ENCODE measurements at places on chromosomes 11 and 22.

- no peak for DNase-seq
These were observed 122.4 kb upstream of the OR9Q1 start for GRCh38 chr11:57901278-57901677.

DNA sequence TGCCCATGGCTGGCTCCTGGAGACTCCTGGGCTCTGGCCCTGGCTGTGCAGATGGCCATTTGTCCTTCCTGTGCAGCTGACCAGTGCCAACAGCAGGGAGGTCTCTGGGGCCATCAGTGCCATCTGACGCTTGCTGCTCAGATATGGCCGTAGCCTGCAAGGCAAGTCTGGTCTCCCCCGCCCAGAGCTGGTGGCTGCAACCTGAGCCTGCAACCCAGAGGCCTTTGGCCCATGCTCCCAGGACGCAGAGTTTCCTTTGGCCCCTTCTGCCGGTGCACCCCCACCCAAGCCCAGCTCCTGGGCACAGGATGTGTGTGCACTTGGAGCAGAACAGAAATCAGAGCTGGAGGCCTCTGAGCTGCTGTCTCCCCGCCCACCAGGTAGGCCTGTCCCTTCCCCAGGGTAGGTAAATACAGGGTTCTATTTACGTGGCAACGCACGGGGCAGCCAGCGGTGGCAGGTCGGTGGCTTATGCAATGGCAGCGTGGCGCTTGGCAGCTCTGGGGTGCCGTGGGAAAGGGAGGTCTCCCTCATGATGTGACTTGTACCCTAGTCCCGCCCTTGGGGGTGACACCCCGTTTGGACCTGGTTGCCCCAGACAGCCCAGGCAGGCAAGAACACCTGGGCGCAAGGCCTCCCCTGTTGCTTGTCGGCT lies 21.0 kb upstream of the MYEOV start:
- DNase-seq: no peak

- DNase-seq: no peak
These were observed 36.5 kb downstream of the TOM1 start for GRCh38 chr22:35335936-35336781.

DNA sequence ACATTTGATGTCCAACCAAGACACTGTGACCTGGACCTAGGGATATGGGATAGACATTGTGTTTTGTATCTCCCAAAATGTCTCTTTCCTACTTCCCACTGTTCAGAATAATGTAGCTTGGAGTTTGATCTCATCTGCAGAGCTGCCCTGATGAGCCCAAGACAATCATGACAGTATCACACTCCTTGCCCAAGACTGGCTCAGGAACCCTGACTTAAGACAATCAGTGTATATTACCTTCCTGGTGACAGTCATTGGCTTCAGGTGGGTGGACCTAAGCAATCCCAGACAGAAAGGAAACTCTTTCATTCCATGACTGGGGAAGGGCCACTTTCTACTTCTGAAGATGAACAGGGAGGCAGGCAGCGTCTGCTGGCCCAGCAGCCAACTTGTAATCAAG lies 14.3 kb upstream of the RTN4RL2 start:
- no peak for DNase-seq

DNA sequence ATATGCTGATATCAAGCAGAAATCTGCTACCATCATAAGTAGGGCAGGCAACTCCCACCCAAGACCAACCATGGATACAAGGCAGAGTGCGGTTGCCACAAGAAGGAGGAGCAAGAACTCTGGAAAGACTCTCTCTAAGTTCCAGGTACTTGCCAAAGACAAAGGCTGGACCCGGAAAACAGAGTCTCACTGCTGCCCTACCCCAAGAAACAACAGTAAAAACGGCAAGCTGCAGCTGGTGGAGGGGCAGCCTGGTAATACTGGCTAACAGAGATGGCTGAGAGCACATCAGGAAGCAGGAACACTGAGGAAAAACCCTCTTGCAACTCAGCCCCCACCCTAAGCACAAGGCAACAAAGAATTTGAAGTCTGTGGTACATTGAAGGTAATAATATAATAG lies 27.7 kb upstream of the NXPE2 start:
- no peak for DNase-seq

GRCh38 chr11:87779276-87780067 lies 395.8 kb downstream of the RAB38 start:
- no peak for DNase-seq

DNA sequence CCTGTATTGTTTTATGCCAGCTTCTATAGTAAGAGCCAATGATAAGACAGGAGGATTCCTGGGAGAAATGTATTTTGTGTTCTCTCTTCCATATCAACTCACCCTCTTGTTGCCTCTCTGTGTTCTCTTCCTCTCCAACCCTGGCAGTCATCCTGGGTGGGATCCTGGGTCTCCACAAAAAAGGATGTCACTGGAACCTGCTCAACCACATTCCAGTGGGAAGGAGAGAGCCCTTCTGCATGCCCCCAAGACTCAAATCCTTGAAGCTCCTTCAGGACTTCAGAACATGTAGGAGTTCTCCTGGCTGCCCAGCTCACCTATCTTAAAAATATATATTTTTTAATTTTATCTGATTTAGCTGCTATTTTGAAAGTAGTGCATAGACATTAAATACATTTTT lies 26.1 kb downstream of the APOL6 start:
- no peak for DNase-seq

GRCh38 chr11:82969811-82970210 lies 68.3 kb downstream of the DDIAS start:
- DNase-seq: no peak

- no peak for DNase-seq
These were observed 15.4 kb downstream of the OR52K2 start for GRCh38 chr11:4464216-4465159.

DNA sequence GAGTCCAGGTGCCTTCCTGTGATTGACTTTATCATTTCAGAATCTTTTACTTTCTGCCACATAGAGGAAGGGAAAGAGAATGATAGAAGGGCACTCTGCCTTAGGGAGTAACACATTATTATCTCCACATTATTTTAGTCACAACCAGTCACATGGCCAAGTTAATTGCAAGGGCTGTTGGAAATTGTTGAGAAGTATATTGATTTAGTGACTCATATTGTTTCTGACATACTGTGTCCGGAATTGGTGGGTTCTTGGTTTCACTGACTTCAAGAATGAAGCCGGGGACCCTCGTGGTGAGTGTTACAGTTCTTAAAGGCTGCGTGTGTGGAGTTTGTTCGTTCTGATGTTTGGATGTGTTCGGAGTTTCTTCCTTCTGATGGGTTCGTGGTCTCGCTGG lies 8.7 kb downstream of the OR51B4 start:
- DNase-seq: no peak

- DNase-seq: no peak
These were observed 196.0 kb downstream of the TENM4 start for GRCh38 chr11:79244798-79245197.

- DNase-seq: no peak
These were observed 747.0 kb upstream of the LUZP2 start for GRCh38 chr11:23749762-23750430.

- DNase-seq: no peak
These were observed 39.0 kb downstream of the MAML2 start for GRCh38 chr11:96303980-96304379.

GRCh38 chr11:35742707-35743454 lies 80.3 kb downstream of the TRIM44 start:
- no peak for DNase-seq

DNA sequence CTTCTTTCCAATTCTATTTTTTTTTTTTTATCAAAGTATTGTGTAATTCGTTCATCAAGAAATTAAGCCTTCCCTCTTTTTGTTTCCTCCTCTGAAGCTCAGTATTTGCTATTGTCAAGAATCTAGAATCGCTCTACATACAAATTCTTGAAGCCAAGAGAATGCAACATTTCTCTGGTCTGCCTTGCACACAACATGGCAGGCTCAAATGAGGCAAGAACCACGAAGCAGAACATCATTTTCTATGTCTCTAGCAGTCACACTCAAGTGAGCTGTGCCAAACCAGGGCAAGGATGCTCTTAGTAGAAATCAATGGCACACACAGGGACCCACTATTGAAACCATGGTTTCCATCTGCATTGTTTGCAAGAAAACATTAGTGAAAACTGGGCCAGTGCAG lies 46.7 kb upstream of the SLC1A2 start:
- DNase-seq: no peak

DNA sequence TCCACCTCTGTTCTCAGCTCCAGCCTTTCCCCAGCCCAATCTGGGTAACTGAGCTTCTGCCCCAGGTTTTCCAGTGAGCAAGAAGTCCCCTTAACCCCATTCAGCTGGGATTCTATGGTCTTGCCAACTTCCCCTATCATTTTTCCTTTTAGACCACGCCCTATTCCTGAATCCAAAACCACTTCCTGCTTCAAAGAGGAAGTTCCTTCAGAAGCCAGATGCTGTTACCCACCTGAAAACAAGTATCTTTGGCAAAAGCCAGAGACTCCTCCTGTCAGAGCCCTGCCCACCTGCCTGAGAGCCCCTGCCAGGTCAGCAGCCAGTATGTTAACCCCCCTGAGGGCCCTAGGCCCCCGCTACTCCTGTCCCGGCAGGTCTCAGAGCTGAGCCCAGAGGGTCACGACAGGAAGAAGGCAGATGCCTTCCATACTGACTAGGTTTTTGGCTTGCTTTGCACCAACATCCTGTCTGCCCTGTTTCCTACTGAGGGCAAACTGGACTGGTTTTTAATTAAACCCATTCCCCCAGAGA lies 20.3 kb upstream of the MICAL2 start:
- no peak for DNase-seq

DNA sequence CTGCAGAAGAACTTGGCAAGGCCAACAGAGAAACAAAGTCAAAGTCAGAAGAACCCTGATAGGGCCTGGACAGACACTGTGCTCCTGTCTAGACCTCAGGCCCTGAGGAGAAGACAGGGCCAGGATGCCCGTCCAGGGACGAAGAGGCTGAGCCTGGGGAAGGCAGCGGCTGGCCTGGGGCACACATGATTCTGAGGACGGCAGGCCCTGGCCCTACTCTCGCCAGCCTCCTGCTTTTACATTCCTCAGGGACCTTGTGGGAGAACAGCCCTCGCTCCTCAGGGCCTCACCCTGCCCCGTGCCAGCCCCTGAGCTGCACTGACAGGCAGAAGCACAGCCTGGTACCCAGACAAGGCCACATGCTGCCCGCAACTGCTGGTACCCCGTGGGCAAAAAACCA lies 43.6 kb upstream of the TTLL12 start:
- no peak for DNase-seq

- no peak for DNase-seq
These were observed 1487.5 kb downstream of the LRRC4C start for GRCh38 chr11:39971938-39972337.

- no peak for DNase-seq
These were observed 40.2 kb downstream of the RRM1 start for GRCh38 chr11:4134806-4135205.

- DNase-seq: no peak
These were observed 461.2 kb downstream of the BRD1 start for GRCh38 chr22:49366437-49366836.

DNA sequence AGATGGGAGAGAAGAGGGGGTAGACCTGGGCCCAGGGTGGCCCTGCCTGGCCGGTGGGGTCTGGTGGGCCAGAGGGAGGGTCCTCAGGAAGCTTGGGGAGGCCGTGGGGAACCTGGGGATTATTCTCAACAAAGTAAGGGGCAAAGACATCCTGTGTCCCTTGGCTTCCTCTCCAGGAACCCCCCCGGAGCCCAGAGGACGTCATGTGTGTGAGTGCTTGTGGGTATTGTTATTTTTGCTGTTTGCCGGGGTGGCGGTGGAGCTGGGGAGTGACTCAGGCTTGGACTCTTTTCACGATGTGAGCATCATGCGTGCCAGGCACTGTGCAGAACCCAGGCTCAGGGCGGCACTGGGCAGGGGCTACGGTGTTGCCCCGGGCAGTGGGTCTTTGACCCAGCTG lies 982 bp upstream of the SHANK3 start:
- no peak for DNase-seq

GRCh38 chr22:43957871-43958270 lies 2.6 kb downstream of the SAMM50 start:
- no peak for DNase-seq

DNA sequence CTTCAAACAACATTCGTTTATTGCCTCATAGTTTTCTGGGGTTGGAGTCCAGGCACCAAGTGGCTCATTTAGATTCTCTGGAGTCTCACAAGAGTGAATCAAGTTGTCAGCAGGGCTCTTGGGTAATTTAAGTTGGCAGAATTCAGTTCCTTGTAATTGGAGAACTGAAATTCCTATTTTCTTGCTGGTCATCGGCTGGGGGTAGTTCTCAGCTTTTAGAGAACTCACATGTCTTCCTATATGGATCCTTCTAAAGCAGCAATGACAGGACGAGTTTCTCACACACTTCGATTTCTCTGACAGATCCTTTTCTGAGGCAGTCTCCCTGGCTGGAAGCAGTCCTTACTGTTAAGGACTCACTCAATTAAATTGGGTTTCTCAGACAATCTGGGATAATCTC lies 17.3 kb upstream of the OOSP4B start:
- no peak for DNase-seq

GRCh38 chr11:28346209-28346608 lies 238.0 kb downstream of the METTL15 start:
- no peak for DNase-seq

DNA sequence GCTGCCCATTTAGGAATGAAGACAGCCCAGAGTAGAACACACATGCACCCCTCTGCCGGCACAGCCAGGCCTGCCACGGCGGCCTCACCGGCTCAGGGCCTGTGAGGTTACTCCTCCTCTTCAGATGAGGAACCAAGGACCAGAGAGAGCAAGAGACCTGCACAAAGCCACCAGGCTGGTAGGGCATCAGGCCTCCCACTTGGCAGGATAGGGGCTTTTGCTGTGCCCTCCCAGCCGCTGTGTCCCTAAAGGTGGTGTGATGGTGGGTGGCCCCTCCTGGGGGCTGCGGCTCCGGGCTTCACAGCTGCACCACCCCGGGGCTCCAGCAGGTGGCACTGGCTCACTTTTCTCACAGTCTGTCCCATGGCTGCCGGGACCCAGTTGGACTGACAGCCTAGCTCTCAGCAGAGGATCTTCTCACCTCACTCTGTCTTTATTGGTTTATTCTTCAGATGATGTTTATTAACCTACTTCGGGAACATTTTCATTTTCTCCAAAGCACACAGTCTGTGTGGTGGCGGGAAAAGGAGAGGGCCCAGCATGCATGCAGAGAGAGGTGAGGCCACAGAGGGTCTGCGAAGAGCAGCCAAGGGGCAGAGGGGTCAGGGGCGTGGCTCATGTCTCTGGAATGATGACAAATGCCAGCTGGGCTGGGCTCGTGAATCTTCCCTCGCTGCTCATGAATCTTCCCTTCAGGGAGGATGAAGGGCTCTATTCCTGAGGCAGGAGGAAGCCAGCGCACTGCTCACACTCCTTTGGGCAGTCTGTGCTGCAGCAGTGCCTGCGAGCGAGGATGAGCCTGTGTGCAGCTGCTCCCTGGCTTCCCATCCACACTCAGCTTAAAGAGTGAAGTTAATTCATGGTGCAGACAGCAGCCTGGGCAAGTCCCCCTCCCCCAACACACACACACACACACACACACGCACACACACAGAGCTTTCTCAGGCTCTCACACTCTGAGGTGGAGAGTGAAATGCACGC lies 101.1 kb upstream of the PITPNB start:
- peak; percentile 88 for DNase-seq

- no peak for DNase-seq
These were observed 39.1 kb downstream of the SCUBE2 start for GRCh38 chr11:9052316-9052715.
